ENCODE measurements at places on chromosomes 16 and 17.
A peak's percentile ranks its signal among the peaks of the same experiment; 100 is the strongest.

DNA sequence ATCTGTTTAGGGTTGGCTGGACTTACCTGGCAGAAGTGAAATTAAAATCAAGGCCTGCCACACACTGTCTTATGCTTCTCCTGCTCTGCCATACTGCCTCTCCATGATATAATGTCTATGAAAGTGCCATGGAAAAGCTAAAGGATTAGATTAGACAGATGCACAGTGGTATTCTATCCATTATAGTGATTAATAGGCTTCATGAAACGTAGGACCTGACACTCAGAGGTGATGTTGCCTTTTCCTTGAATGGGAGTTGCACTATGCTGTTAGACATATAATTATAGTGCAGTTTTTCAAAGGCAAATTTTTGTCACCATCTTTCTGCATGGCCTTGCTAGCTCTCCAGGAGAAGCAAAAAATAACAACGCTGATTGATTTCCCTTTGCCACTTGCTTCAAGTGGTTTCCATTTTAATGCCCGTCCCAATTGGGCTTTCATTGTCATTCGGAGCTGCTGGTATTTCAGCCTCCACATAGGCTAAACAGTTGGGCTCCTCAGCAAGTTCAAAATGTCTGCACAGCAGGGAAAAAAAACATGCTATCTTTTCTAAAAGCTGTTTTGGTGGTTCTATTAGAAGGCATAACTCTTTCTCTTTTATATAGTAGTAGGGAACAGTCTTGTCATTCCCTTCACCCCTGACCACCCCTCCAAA is 502.8 kb upstream of the GOT2 start:
- no peak for DNase-seq

- DNase-seq = no peak
Observed at GRCh38 chr16:53282975-53283946, 151.0 kb upstream of the RBL2 start.

- no peak for DNase-seq
Observed at GRCh38 chr17:73427198-73427597, 115.4 kb upstream of the CDC42EP4 start.

- DNase-seq = no peak
Observed at GRCh38 chr16:11398136-11398535, 52.9 kb downstream of the RMI2 start.

DNA sequence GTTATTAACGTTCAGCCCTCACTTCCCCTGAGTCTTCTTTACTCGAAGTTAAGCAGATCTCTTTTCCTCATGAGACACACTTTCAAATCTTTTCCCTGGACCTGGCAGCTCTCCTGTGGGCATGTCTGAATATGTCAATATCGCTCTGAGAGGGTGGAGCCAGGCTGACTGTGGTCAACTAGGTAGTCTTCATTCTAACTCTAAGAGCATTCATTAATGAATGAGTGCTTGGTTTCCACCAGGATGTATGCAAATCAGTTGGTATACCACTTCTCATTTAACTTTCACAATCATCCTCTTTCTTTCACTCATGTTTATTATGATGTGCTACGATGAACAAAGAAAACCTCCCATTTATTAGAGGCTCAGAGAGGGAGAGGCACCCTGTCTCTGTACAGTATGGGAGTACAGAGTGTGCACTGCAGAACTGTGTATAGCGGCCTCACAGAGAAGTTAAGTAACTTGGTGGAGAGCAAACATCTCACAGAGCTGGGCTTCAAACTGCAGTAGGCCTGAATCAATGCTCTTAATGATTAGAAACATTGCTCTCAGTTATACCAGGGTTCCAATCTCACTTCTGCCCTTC is 39.9 kb downstream of the OTOA start:
- DNase-seq = no peak

DNA sequence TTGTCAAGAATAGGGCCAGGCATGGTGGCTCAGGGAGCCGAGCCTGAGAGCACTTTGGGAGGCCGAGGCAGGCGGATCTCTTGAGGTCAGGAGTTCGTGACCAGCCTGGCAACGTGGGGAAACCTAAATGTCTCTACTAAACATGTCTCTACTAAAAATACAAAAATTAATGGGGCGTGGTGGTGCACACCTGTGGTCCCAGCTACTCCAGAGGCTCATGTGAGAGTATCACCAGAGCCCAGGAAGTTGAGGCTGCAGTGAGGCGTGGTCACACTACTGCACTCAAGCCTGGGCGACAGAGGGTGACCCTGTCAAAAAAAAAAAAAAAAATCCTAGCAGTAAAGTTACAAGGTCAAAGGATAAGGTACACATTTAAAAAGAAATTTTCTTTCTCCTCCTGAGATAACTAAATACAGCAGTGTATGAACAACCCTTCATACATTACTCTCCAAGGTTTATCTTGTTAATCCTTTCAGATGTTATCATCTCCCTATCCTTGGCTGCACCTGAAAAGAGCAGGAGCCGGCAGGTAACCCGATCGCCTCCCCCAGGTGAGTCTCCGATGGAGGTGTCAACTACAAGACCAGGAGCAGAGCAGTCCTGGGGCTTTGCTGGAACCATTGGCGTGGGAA is 122.3 kb downstream of the GOSR1 start:
- no peak for DNase-seq

DNA sequence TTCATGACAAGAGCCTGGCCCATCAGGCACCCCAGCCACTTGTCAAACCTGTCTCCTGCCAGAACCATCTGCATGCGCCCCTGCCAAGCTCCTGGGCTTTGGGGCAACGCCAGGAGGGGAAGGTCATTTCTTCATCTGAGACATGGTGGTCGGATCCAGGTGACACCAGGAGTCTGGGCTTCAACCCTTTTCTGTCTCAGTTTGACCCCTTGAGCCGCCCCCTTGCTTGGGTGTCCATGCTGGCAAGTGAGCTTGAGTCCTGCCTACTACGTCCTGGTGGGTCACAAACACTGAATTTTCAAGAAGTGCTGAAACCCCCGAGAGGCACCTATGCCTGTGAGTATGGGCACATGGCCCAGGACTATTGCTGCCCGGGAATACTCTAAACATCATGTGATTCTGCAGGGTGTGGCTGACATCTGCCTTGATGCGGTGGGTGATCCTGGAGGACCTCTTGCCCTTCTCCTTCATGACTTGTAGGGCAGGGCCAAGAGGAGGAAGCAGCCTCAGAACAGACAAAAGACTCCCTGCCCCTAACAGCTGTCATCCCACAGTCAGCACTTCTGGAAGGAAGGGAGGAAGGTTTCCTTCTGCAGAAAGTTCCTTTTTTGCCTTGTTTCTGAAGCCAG is 43.4 kb downstream of the TNFRSF13B start:
- no peak for DNase-seq

DNA sequence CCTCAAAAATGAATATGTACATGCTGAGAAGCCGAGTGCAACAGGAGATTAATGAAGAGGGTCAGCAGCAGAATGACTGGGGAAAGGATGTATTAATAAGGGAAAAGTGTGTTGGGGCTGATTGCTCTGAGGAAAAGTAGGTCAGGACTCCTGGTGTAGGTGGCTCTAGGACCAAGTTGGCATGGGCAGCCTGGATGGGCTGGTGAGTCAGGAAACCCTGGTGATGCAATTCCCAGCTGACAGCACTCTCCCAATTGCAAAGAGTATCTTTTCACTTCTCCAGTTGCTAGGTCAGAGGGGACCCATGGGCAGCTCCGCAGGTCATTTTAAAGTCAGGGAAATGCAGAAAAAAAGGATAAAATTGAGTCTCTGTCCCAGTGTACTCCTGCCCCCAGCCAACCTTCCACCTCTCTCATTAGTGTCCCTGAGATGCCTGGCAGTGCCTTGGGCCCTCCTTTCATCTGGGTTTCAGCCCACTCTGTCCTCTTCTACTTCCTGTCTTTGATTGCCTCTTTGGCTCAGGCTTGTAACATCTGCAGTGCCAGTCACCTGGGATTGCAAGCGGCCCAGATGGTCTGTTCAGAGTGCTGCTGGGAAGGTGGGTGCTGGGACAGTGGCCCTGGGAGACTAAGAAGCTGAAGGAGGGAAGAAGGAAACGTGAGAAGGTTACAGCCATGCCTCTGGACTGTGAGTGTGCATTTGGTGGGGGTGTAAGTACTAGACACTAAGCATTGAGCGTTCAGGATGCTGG is 2177.2 kb downstream of the TP53TG3F start:
- DNase-seq = no peak

GRCh38 chr16:30063893-30064728 is 1.4 kb upstream of the ALDOA start:
- peak; percentile 75 for DNase-seq

GRCh38 chr17:1169221-1169928 is 10.4 kb downstream of the ABR start:
- DNase-seq = no peak

DNA sequence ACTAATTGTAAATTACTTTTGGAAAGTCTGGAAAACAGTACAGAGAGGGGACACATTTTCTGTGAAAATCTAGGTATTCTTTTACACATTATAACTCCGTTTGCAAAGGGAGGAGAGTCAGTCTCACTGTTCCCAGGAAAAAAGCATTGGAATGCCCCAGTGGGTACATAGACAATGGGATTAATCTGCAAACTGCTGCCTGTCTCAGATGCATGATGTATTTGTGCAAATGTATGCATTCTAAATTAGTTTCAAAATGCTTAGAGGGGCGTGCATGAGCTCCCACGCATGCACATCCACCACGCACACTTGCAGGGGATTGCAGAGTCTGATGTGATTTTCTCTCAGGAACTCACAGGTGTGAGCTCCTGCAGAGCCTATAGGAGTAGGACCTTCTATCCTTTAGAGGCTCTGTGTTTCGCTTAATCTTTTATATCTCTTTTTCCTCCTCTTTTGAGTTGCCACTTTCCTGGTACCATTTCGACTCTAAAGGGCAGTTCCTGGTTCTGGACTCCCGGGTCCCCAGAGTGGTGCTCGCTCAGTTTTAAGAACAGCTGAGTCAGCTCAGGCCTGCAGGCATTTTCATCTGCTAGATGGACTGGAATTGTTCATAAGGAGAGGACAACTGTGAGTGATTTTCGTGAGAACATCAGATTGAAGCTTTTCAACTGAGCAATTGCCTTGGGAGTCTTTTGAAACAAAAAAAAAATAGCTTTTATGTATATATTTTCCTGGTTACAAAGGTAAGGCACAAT is 1.1 kb downstream of the BCO1 start:
- DNase-seq = no peak

- DNase-seq = no peak
Observed at GRCh38 chr17:14429084-14429483, 128.2 kb downstream of the HS3ST3B1 start.

DNA sequence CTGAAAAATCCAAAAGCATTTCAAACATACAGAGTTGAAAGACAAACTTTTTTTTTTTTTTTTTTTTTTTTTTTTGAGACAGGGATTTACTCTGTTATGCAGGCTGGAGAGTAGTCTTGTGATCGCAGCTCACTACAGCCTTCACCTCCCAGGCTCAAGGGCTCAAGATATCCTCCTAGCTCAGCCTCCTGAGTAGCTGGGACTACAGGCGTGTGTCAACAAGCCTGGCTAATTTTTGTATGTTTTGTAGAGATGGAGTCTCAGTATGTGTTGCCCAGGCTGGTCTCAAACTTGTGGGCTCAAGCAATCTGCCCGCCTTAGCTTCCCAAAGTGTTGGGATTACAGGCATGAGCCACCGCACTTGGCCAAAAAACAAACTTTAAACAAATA is 64.2 kb upstream of the KIFC3 start:
- DNase-seq = no peak

- DNase-seq = no peak
Observed at GRCh38 chr17:55532670-55533069, 21.4 kb upstream of the SMIM36 start.

- no peak for DNase-seq
Observed at GRCh38 chr17:49901460-49902331, 53.8 kb upstream of the TAC4 start.

- no peak for DNase-seq
Observed at GRCh38 chr16:984736-985636, 3.4 kb downstream of the SOX8 start.

DNA sequence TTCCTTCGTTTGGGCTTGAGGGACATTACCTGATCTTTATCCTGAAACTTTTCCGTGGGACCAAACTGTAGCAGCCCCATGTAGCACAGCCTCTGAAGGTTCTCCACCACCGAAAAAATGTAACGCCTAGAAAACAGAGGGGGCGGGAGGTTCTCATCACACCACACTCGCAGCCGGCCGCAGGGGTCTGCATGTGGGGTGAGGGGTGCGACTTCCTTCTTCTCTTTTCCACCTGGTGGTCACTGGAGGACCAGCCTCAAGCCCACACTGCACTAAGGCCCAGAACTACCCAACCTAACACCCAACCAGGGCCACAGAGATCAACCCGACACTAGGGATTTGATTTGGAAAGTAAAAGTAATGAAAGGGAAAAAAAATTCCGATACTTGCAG is 57.1 kb downstream of the GTF3C1 start:
- DNase-seq = no peak

- DNase-seq = peak; percentile 3
Observed at GRCh38 chr16:35102780-35103403, 1643.5 kb downstream of the TP53TG3F start.

DNA sequence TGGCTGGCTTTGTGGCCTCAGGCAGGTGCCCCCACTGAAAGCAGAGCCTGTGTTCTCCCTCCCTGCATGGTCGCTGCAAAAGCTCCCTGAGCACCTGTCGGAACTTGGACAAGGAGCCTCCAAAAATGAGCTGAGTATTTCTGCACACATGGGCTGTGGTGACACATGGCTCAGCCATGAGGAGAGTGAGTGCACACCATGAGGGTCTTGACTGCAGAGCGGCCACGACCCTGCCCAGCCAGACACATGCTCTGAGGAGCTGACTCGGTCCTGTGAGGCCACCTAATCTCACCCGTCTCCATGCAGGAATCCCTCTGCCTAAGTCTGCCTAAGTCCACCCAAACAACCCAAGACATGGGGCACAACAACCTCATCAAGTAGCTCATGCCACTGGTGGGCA is 128.9 kb downstream of the DYNLRB2 start:
- DNase-seq = no peak

GRCh38 chr17:284676-285355 is 67.8 kb downstream of the RPH3AL start:
- DNase-seq = no peak

GRCh38 chr16:79601092-79601930 is 774 bp upstream of the MAF start:
- peak; percentile 26 for DNase-seq

All from stimulated activated CD4-positive, alpha-beta T cell treated with anti-CD3 and anti-CD28 coated beads, Interleukin-2, amount 100 ng/mL, for 24 hours (primary cell).